ENCODE measurements at places on chromosomes 7 and 10.

DNA sequence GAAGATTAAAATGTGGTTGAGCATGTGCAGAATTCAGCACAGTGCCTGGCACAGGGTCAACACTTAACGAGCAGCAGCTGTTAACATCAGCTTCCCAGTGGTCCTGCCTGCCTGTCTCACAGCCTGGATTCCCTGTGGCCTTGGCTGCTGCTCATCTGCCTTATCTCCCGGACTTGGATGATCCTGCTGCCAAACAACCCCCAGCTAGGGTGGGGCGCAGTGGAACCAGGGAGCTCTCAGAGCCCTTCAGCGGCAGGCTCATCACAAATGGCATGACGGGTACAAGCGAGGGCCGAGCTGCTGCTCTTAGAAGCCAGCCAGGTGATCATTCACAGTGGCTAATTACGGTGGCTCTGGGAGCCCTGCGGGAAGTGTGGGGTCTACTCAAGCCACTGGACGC is 13.0 kb upstream of the SMARCD3 start:
- no peak for DNase-seq

GRCh38 chr10:118732245-118733165 is 22.3 kb downstream of the CACUL1 start:
- DNase-seq, result no peak

- DNase-seq, result no peak
Observed at GRCh38 chr7:81128011-81128410, 209.2 kb upstream of the SEMA3C start.

GRCh38 chr10:58502956-58503355 is 9.7 kb upstream of the BICC1 start:
- no peak for DNase-seq

GRCh38 chr7:33841031-33841430 is 64.3 kb upstream of the BMPER start:
- no peak for DNase-seq

- DNase-seq, result no peak
Observed at GRCh38 chr10:114511881-114512280, 107.6 kb upstream of the AFAP1L2 start.

GRCh38 chr7:150823484-150824126 is 23.0 kb downstream of the TMEM176A start:
- no peak for DNase-seq

- DNase-seq, result no peak
Observed at GRCh38 chr7:21946222-21946709, 567 bp upstream of the CDCA7L start.

- DNase-seq, result peak; percentile 98
Observed at GRCh38 chr10:87861953-87862678, 1.2 kb downstream of the KLLN start.

GRCh38 chr7:75818472-75818871 is 4.9 kb upstream of the CCL24 start:
- no peak for DNase-seq

GRCh38 chr7:28572321-28573058 is 160.2 kb downstream of the CREB5 start:
- DNase-seq, result no peak

DNA sequence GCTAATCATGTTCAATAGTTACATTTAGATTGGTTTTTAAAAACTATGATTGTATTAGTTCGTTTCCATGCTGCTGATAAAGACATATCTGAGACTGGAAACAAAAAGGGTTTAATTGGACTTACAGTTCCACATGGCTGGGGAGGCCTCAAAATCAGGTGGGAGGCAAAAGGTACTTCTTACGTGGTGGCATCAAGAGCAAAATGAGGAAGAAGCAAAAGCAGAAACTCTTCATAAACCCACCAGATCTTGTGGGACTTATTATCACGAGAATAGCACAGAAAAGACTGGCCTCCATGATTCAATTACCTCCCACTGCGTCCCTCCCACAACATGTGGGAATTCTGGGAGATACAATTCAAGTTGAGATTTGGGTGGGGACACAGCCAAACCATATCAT is 34.1 kb upstream of the CC2D2B start:
- DNase-seq, result no peak

GRCh38 chr7:93843260-93843659 is 47.3 kb downstream of the TFPI2 start:
- DNase-seq, result no peak

GRCh38 chr7:18019555-18019954 is 8.1 kb downstream of the PRPS1L1 start:
- no peak for DNase-seq

- no peak for DNase-seq
Observed at GRCh38 chr7:154304740-154305700, 252.8 kb downstream of the DPP6 start.

GRCh38 chr7:43490016-43490415 is 92.9 kb upstream of the STK17A start:
- DNase-seq, result no peak

DNA sequence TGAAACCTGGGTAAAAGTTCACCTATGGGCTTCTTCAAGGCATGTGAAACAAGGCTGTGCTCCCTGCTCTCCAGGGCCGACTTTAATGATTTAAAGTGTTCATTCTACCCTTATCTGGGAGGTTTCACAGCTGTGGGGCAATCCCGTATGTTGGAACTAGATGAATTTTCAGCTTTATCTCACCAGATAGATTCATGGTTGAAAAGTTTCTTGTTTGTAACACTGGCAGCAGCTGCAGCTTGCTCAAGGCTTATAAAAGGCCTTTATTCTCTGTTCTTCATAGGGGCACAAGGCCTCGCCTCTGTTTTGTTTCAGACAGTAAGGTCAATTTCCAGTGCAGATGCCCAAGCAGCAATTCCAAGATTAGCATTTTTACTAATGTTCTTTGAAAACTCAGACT is 70.4 kb upstream of the DNAJB12 start:
- DNase-seq, result no peak

- DNase-seq, result no peak
Observed at GRCh38 chr7:156651474-156651873, 10.9 kb downstream of the RNF32 start.

DNA sequence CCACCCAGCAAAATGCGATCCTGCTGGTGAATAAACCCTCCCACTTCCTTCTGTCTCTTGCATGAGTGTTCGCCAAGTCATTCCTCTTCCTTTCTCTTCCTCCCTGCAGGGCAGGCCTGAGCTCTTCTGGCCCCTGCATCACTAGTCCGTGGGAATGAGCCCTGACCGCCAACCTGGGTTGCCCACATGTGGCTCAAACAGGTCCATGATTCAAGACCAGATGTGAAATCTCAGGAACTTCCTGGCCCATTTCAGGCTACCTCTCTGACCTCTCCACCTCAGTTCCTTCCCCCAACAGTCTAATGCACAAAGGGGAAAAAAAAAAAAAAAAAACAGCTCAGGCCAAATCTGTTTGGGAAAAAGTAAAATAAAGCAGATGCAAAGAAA is 5.4 kb upstream of the YWHAG start:
- DNase-seq, result no peak

- no peak for DNase-seq
Observed at GRCh38 chr7:36273836-36274235, 115.8 kb upstream of the ANLN start.

- DNase-seq, result no peak
Observed at GRCh38 chr7:77425101-77426051, 9.2 kb upstream of the GSAP start.

DNA sequence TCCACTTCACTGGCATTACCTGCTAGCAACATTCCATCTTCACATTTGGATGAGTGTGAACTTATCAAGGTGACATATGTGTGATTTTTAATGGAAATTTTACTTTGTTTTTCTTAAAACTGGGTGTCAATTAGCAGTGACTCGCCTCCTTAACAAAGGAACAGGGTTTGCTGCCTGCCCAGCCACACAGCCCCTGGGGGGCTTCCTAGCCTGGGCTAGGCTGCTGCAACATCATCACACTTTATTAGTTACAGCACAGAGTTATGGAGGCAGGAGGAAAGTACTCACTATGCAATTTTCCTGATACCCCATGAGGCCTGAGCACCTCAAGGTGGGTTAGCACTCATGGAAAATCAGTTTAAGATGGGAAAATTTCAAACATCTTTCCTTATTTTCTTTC is 861.3 kb downstream of the NRG3 start:
- no peak for DNase-seq

DNA sequence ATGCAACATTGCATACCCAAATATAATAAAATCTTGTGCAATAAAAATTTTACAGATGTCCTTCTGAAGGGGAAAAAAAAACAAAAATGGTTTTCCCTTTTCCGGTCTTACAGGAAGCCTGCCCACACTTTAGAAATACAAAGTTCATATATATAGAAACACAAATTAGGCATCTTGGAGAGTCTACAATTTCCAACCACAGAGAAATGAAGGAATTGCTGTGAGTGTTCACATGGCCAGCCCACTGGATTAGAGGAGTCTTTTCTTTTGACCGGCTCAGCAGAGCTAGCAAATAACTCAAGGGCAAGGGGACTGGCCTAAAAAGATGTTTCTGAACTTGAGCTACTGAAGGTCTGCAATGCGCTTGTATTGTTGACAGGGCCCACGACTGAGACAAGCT is 92.4 kb downstream of the GLI3 start:
- no peak for DNase-seq

GRCh38 chr7:38630720-38631673 is at the start of gene AMPH:
TSS of gene AMPH (minus strand) at chr7:38631373. CDS start at chr7:38631351, 22 bp downstream.
- DNase-seq, result no peak

- no peak for DNase-seq
Observed at GRCh38 chr7:80060218-80060806, 74.3 kb upstream of the GNAI1 start.

- no peak for DNase-seq
Observed at GRCh38 chr10:50326757-50327701, 75.7 kb upstream of the ASAH2 start.

DNA sequence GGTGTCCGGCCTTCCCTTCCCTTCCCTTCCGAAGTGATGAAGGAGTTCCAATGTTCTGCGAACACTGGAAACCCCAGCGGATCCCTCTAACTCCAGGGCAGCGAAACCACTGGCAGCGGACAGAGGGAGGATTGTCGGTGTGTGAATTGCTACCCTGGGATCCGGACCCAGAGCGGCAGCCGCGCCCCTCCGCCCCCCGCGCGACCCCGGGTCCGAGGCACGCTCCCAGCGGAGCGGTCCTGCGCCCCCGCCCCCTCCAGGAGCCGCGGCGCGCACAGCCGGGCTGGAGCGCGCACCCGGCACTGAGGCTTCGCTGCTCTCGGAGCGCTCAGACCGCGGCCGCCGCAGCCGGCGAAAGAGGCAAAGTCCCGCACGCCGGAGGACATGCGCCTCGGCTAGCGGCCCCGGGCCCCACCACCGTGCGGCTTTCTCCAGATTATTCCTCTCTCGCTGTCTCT is at the start of gene PTPRZ1:
PTPRZ1 (plus strand) TSS at position 331 of the 458 bp plus-strand sequence. CDS start 339 bp downstream, outside the sequence.
- DNase-seq, result no peak
